Activated B cell treated with CpG ODN at 0.5 μM for 24 hours (primary cell): ENCODE measurements at places on chromosomes 1 and 21.

- DNase-seq, result no peak
These were observed 22.4 kb upstream of the AHCTF1 start for GRCh38 chr1:246954126-246954525.

- no peak for DNase-seq
These were observed 47.4 kb downstream of the ALG6 start for GRCh38 chr1:63414691-63415365.

- no peak for DNase-seq
These were observed 31.0 kb upstream of the LMX1A start for GRCh38 chr1:165387505-165387904.

DNA sequence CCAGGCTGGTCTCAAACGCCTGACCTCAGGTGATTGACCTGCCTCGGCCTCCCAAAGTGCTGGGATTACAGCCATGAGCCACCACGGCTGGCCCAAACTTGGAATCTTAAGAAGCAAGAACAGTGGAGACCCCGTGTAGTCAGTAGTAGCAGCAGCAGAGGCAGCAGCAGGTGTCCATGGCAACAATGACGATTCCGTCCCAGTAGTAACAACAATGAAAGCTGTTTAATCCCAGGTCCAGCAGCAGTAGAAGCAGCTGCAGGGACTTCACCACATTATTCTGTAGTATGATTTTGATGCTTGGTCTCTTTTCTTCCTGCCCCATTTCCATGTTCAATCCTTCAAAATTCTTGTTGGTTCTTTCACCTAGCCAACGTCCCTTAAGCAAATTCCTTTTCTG is 69.6 kb upstream of the KCTD3 start:
- no peak for DNase-seq

DNA sequence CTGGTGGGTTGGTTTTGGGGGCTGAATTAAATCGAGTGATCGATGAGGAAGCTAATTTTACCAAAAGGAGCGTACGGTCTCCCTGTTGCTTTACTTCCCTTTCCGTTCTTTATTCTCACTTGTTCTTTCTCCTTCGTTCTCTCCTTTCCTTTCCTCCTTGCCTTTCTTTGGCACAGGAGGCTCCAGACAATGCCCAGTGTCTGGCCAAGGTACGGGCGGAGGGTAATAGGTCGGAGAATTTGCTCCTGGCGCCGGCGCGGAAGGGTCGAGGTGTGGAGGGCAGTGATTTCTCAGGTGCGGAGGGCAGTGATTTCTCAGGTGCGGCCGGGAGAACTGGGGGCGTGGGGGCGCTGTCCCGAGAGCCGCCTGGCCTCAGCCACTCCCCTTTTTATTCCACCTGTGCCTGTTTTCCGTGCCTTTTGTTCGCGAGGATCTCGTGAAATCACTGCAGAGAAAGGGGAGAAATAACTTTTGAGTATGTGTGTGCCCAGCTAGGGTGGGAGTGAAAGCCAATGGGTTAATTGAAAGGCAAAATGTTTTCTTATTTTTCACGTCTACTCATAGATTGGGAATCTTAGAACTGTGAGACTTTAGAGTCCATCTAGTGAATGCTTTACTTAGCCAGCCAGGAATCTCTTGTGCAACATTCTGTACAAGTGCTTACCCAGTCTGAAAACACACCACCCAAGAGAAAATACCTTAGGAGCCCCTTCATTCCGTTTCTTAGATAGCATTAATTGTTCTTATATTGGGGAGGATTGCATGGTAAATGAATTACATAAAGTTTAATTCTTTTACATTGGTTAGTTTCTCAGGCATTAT is 1.3 kb downstream of the FNBP1L start:
- DNase-seq, result no peak

DNA sequence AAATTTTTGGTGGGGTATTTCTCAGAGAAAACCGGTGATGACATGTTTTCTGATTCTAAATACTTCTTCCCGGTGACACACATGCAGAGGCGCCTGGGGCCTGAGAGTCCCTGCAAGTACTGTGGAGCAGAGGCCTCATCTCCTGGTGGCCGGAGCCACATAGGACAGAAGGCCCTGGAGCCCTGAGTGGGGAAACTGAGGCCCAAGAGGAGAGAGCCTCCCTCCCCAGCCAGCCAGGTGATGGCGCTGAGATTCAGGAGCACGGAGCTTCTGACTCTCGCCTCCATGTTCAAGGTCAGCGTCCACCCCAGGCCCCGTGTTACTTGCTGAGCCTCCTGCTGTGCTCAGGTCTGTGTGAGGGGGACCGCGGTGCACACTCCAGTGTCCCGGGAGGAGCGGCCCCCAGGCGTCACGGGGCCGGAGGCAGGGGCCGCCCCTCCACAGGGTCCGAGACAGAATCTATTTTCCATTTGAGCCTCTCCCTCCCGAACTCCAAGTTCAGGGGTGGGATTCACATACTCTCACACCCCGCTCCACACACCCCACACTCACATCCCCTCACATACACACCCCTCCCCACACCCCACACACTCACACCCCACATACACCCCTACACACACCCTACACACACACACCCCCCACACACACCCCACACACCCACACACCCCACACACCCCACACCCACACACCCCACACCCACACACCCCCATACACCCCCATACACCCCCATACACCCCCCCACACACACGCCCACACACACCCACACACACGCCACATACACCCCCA is 43.8 kb downstream of the SLX9 start:
- DNase-seq, result no peak
